ENCODE measurements at places on chromosomes 5 and 9.

GRCh38 chr5:98698359-98698758, 75.1 kb upstream of the RGMB start:
- H3K4me1 ChIP-seq: peaks cover 6% of the 10 kb centered on the region
- H3K27me3 ChIP-seq: no peaks in the 10 kb centered on the region
- H3K36me3 ChIP-seq: no peaks in the 10 kb centered on the region
- H3K4me3 ChIP-seq: no peak overlapping the region
- H3K27ac ChIP-seq: no peak overlapping the region

- H3K4me1 ChIP-seq: peaks cover 3% of the 10 kb centered on the region
- no peak overlapping the region for H3K4me3 ChIP-seq
- no peaks in the 10 kb centered on the region for H3K36me3 ChIP-seq
- H3K27me3 ChIP-seq: peaks cover 1% of the 10 kb centered on the region
These were observed 63.7 kb downstream of the LMX1B start for GRCh38 chr9:126677188-126678084.

GRCh38 chr5:87027570-87027969, 240.1 kb upstream of the RASA1 start:
- no peak for DNase-seq
- H3K36me3 ChIP-seq: no peaks in the 10 kb centered on the region
- H3K4me3 ChIP-seq: no peak overlapping the region
- no peaks in the 10 kb centered on the region for H3K4me1 ChIP-seq
- H3K27ac ChIP-seq: no peak overlapping the region

GRCh38 chr5:124572971-124573370, 173.5 kb downstream of the ZNF608 start:
- no peak overlapping the region for H3K27ac ChIP-seq
- no peaks in the 10 kb centered on the region for H3K27me3 ChIP-seq
- H3K4me1 ChIP-seq: no peaks in the 10 kb centered on the region
- H3K36me3 ChIP-seq: no peaks in the 10 kb centered on the region
- H3K4me3 ChIP-seq: no peak overlapping the region
- no peak for DNase-seq

- peaks cover 45% of the 10 kb centered on the region for H3K4me1 ChIP-seq
- peak overlapping the region; percentile 91 for H3K4me3 ChIP-seq
- peak overlapping the region; percentile 82 for H3K27ac ChIP-seq
These were observed 1.6 kb downstream of the PLK2 start for GRCh38 chr5:58458141-58458742.

DNA sequence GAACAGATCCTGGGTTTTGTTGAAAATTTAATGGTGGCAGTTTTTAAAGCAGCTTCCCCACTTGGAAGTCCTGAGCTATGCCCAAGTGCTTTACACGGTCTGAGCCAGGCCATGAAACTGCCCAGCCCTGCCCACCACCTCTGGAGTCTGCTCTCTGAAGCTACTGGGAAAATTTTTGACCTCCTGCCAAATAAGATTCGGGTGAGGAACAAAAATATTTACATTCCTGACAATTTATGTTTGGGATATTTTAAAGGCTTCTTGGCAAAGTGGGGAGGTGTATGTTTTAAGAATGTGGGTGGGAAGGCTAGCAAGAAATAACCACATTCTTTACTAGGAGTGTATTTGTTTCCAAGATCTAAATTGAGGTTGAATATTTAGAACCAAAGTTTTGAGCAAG, 50.0 kb downstream of the HACD4 start:
- H3K36me3 ChIP-seq: peaks cover 16% of the 10 kb centered on the region
- no peak overlapping the region for H3K4me3 ChIP-seq

GRCh38 chr5:107149243-107150005, 521.3 kb downstream of the EFNA5 start:
- H3K4me1 ChIP-seq: no peaks in the 10 kb centered on the region
- peaks cover 21% of the 10 kb centered on the region for H3K27me3 ChIP-seq
- no peak for DNase-seq
- H3K4me3 ChIP-seq: no peak overlapping the region
- no peak overlapping the region for H3K27ac ChIP-seq
- H3K36me3 ChIP-seq: no peaks in the 10 kb centered on the region

DNA sequence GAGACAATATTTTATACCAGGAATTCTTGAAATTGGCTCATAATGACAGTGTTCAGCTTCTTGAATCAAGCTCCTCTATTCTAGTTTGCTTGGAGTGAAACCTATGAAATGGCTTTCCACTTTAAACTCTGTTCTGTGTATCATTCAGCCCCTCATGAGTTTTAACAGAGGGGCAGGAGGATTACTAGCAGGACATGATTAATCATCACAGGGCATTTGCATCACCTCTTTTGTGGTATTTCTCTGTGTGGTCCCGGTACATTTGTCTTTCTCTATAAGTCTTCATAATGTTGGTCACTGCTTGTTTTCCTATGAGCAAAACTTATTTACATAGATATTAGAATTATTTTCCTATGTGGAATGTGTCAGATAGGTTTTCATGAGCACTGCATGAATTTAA, 21.2 kb downstream of the CAST start:
- H3K4me3 ChIP-seq: no peak overlapping the region
- no peak for DNase-seq
- peaks cover 7% of the 10 kb centered on the region for H3K4me1 ChIP-seq
- H3K27ac ChIP-seq: no peak overlapping the region
- H3K27me3 ChIP-seq: no peaks in the 10 kb centered on the region
- peaks cover 47% of the 10 kb centered on the region for H3K36me3 ChIP-seq

Measured in RWPE2 (cell line).